ENCODE measurements at places on chromosomes 3 and 15.

GRCh38 chr3:183807209-183807728 is 18.1 kb downstream of the MAP6D1 start:
- no peak for DNase-seq

DNA sequence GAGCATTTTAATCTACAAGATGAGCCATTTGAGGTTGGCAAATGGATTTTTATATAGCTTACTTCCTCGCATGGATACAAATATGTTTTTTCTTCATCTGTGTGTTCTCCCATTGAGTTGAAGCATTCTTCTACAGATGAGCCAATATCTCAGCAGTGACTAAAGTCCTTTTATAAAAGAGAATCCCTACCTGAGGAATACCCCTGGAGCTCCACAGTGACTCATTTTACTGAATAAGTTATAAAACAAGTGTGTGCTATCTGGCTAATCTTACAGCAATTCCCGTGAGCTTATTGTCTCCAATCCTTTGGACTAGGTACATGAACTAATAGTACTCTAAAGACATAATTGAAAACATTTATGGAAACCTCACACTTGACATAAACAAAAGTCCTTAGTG is 354.2 kb upstream of the BCHE start:
- no peak for DNase-seq

DNA sequence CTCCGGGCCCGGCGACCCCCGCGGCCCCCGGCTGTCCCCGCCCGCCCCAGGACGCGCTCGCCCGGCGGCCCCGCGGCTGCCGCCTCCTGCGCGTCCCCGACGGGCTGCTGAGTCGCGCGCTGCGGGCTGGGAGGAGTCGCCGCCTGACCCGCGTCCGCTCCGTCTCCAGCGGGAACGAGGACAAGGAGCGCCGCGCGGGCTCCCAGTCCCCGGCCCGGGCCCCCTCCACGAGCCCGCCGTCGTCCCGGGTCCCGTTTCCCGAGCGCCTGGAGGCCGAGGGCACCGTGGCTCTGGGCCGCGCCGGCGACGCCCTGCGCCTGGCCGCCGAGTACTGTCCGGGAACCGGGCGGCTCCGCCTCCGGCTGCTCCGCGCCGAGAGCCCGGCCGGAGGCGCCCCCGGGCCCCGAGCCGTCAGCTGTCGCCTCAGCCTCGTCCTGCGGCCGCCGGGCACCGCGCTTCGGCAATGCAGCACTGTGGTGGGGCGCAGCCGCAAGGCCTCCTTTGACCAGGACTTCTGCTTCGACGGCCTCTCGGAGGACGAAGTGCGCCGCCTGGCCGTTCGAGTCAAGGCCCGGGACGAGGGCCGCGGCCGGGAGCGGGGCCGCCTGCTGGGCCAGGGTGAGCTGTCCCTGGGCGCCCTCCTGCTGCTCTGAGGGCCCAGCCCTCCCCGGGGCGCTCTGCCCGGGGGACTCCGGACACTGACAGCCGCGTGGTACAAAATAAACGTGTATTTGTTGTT is 1.5 kb downstream of the C2CD4A start:
- DNase-seq: peak; percentile 8

DNA sequence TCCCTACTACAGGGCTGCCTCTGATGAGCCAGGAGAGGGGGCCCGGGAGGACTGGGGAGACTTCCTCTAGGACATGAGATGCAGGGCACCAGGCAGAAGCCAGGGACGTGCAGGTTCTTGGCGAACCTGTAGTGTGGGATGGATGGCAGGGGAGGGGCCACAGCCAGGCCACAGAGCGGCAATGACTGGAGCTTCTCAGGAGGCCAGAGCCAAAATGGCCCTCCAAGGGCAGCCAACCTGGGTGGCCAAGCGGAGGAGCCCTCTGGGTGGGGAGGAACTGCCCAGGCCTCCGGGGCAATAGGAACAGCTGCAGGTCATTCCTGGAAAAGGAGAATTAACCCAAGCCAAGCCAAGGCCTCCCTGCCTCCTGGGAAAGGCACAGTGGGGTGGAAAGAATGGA is 224.5 kb downstream of the XXYLT1 start:
- no peak for DNase-seq

GRCh38 chr3:12886736-12887135 is 45.4 kb upstream of the RPL32 start:
- DNase-seq: no peak

DNA sequence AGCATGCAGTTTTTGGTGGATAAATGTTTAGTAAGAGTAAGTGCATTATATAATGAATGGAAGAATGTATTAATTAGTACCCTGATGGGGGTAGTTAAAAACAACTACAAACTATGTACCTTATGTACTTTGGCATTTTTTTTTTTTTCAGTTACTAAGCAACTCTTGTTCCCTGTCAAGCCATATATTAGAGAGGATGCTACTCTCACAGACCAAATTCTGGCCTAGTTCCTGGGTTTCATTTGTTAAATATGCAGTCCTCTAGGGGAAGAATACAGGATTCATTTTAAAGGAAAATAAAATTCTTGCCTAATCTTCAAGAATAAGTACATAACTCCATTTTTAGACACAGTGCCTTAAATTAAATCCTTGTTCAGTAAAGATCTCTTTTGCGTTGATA is 16.9 kb downstream of the FAM98B start:
- no peak for DNase-seq

GRCh38 chr15:43270676-43271306 is 4.1 kb upstream of the TGM5 start:
- DNase-seq: no peak

DNA sequence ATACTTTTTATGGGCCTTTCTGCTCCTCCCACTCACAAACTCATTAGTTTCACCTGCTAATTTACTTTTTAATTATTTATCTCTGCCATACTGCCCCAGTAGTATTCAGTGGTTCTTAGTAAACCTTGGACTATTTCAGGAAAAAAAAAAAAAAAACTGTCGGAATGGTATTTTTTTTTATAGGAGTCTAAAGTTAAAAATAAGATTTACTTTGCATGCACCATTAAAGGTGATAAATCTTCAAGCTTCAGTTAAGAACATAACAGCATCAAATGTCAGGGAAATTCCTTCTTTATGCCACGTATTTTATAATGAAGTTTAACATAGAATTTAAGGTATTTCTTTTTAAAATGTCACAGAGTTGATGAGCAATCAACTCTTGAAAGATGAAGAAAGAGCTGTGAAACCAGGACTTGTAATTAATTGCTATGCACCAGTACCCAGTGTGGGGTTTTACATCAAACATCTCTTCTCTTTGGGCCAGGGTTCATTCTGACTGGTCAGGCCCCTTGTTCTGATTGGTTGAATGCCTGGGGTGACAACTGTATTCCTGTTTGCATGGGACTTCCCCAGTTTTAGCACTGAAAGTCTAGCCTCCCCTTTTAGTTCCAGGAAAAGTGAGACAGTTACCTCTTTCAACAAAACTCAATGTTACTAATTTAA is 40.3 kb upstream of the PTPRG start:
- DNase-seq: no peak
